ENCODE measurements at places on chromosomes 5 and 9.

- no peak overlapping the region for H3K4me3 ChIP-seq
- no peaks in the 10 kb centered on the region for H3K36me3 ChIP-seq
- H3K27ac ChIP-seq: no peak overlapping the region
- DNase-seq: no peak
- no peaks in the 10 kb centered on the region for H3K4me1 ChIP-seq
Measured at GRCh38 chr5:127070243-127070642, 3.1 kb downstream of the C5orf63 start.

DNA sequence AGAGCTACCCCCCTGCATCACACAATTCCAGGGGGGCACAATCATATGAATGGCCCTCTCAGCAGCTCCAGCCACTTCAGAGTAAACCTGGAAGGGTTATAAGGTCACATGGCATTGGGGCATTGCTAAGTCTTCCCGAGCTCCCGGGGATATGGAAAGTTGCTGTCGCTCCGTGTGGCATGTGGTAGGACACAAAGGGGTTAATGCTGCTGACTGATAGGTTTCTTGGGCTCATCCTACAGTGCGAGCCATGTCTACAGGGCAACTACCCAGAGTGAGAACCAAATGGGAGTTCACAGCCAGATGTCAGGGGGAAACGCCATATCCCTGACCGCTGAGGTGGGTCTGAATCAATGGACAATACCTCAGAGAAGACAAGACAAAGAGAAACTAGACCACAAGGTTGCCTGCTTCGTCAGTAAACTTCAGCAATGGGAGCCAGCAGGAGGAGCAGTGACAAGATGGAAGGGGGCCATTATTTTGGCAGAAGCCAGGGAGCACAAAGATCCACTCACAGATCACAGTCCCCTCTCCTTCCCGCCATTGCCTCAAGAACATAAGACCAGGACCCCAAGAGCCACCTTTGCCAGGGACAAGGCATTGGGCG lies 52.4 kb upstream of the SHISAL2B start:
- no peaks in the 10 kb centered on the region for H3K36me3 ChIP-seq
- H3K27ac ChIP-seq: no peak overlapping the region
- no peak overlapping the region for H3K4me3 ChIP-seq
- DNase-seq: no peak

DNA sequence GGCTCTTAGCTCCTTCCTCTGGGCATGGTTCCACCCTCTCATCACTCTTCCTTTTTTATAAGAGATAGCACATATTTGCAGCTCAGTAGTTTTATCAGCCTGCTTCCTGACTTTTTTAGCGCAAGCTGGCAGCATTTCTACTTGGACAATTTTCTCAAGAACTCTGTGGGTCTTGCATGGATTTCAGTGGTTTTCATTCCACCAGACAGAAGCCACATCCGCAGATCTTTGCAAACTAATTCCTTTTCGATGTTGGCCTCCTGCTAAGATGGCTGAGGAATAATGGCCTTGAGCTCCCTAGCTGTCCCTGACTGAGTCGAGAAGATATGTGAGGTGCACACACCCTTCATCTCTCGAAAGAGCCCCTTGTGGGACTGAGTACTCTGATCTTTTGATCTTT lies 49.5 kb downstream of the GALNT12 start:
- no peak overlapping the region for H3K4me3 ChIP-seq
- no peaks in the 10 kb centered on the region for H3K27me3 ChIP-seq
- no peak for DNase-seq
- H3K27ac ChIP-seq: no peak overlapping the region
- H3K4me1 ChIP-seq: no peaks in the 10 kb centered on the region

DNA sequence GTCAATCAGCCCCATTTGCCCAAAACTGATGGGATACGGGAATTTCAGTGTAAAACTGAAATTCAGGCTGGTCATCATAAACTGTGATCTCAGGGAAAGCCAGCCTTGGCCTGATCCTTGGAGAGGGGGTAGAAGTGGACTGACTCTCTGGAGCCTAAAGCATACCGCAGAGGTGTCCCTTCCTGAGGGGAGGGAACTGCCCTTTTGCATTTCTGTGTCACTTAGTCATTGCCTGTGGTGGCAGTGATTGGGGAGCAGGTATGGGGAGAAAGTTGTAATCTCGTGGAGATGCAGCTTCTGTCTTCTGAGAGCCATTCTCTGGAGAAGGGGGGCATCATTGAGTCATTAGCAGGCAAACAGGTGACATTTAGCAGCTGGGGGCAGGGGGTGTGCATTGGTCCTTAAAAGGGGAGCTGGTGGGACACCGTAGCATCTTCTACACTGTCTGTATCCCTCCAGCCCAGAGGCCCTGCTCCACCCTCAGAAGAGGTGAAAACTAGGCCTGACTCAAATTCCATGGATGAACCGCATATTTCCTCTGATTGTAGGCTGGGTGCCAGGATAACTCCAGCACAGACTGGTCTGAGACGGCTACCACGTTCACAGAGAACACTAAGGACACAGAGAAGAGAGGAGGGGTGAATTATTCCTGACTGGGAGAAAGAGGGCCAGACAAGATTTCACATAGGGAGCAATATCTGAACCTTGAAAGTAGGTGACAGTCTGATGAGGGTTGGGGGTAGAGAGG lies 143.3 kb downstream of the SEC61B start:
- no peak overlapping the region for H3K4me3 ChIP-seq
- no peaks in the 10 kb centered on the region for H3K36me3 ChIP-seq
- H3K27ac ChIP-seq: no peak overlapping the region
- H3K4me1 ChIP-seq: no peaks in the 10 kb centered on the region

DNA sequence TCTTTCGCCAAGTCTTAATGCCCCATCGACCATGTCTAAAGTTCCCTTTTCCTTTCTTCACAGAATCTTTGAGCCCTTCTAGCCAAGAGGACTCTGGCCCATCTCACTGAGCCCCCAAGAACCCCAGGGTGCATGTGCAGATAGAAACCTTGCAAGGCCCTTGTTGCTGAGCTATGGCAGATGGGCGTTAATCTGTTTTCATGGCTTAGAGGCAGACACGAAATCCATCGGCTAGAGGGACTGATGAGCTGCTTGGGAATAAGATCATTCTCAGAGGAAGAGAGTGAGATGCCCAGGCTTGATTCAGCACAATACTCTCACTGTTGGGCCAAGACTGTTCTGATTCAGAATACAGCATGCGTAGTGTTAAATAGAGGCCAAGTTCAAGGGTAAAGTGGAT lies 262.5 kb upstream of the C9orf72 start:
- H3K27ac ChIP-seq: no peak overlapping the region
- H3K4me1 ChIP-seq: no peaks in the 10 kb centered on the region
- DNase-seq: no peak
- no peak overlapping the region for H3K4me3 ChIP-seq
- H3K27me3 ChIP-seq: no peaks in the 10 kb centered on the region

DNA sequence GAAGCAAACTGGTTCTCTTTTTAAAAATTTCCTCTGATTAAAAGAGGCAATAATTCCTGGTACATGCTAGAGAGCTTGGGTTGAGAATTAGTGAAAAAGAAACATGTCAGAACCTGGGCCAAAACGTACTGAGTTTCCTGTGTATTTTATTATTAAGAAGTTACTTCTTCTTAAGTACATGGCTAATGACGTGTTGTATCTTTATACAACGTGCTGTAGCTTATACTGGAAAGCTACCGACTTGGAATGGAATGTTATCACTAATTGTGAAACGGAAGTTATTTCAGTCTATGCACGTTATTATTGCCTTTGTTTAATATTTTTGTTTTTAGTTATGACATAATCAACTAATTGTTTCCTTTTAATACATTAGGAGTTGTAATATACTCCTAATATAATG lies 43.1 kb downstream of the ZNF366 start:
- no peaks in the 10 kb centered on the region for H3K27me3 ChIP-seq
- no peak for DNase-seq
- H3K36me3 ChIP-seq: no peaks in the 10 kb centered on the region
- no peak overlapping the region for H3K27ac ChIP-seq
- H3K4me3 ChIP-seq: no peak overlapping the region

DNA sequence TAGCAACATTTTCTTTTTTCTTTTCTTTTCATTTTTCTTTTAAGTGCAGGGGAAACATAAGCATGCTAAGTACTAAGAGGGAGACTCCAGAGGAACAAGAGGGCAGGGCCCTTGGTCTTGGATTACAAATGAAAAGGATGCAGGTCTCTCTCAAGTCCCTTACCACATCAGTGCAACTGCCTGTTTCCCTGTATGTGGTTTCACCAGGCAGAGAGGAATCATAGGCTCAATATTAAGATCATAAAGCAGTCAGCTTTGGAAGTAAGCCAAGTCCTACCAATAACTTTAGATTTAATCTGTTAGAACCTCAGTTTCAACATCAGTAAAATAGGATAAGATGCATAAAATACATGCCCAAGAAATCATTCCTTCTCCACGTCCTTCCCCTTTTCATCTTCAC lies 422.7 kb upstream of the PAPPA start:
- DNase-seq: no peak
- H3K4me3 ChIP-seq: no peak overlapping the region
- H3K27me3 ChIP-seq: no peaks in the 10 kb centered on the region
- no peaks in the 10 kb centered on the region for H3K36me3 ChIP-seq
- H3K4me1 ChIP-seq: no peaks in the 10 kb centered on the region

GRCh38 chr9:113511856-113512761 lies 48.6 kb downstream of the RGS3 start:
- H3K4me3 ChIP-seq: no peak overlapping the region
- H3K27ac ChIP-seq: no peak overlapping the region
- no peaks in the 10 kb centered on the region for H3K27me3 ChIP-seq
- DNase-seq: no peak
- H3K36me3 ChIP-seq: no peaks in the 10 kb centered on the region
- H3K4me1 ChIP-seq: peaks cover 10% of the 10 kb centered on the region

- no peaks in the 10 kb centered on the region for H3K4me1 ChIP-seq
- no peak for DNase-seq
- H3K27ac ChIP-seq: no peak overlapping the region
- H3K27me3 ChIP-seq: no peaks in the 10 kb centered on the region
Measured at GRCh38 chr9:84238652-84239051, 101.9 kb downstream of the SLC28A3 start.

- H3K36me3 ChIP-seq: no peaks in the 10 kb centered on the region
- H3K27ac ChIP-seq: no peak overlapping the region
- no peaks in the 10 kb centered on the region for H3K27me3 ChIP-seq
- DNase-seq: no peak
Measured at GRCh38 chr5:91824406-91824805, 441.3 kb upstream of the ARRDC3 start.

- H3K36me3 ChIP-seq: no peaks in the 10 kb centered on the region
- no peak overlapping the region for H3K4me3 ChIP-seq
- peaks cover 5% of the 10 kb centered on the region for H3K4me1 ChIP-seq
- no peak overlapping the region for H3K27ac ChIP-seq
- DNase-seq: no peak
- H3K27me3 ChIP-seq: no peaks in the 10 kb centered on the region
Measured at GRCh38 chr5:143222287-143223231, 180.9 kb downstream of the NR3C1 start.

DNA sequence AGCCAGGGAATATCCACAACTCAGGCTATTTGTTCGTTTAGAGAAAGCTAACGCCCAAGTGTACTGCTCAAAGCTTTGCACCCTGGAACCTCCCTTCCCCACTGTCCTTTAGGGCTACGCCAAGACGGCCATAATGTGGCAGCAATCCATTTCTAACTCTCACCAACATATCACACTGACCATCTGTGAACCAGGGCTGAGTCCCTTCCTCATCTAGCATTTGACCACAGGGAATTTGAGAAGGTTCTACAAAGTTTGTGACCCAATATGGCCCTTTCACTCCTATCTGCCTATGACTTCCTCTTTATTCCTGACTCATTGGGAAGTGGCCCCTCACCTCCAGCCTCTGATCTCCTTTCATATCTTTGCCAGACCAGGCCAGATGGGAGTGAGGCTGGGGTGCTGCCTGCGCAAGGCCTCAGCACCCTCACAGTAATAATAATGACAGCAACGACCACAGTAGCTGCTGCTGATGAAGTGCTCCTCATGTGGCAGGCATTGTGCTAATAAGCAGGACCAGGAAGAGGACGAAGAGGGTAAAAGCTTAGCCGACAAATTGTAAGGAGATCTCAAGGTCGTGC lies 9.3 kb upstream of the ARAP3 start:
- H3K4me3 ChIP-seq: no peak overlapping the region
- no peaks in the 10 kb centered on the region for H3K36me3 ChIP-seq
- H3K27ac ChIP-seq: no peak overlapping the region
- no peak for DNase-seq
- peaks cover 4% of the 10 kb centered on the region for H3K4me1 ChIP-seq
- H3K27me3 ChIP-seq: no peaks in the 10 kb centered on the region

GRCh38 chr5:120073722-120074121 lies 390.4 kb upstream of the PRR16 start:
- H3K36me3 ChIP-seq: no peaks in the 10 kb centered on the region
- no peak overlapping the region for H3K4me3 ChIP-seq
- no peak for DNase-seq
- no peak overlapping the region for H3K27ac ChIP-seq
- H3K27me3 ChIP-seq: no peaks in the 10 kb centered on the region

DNA sequence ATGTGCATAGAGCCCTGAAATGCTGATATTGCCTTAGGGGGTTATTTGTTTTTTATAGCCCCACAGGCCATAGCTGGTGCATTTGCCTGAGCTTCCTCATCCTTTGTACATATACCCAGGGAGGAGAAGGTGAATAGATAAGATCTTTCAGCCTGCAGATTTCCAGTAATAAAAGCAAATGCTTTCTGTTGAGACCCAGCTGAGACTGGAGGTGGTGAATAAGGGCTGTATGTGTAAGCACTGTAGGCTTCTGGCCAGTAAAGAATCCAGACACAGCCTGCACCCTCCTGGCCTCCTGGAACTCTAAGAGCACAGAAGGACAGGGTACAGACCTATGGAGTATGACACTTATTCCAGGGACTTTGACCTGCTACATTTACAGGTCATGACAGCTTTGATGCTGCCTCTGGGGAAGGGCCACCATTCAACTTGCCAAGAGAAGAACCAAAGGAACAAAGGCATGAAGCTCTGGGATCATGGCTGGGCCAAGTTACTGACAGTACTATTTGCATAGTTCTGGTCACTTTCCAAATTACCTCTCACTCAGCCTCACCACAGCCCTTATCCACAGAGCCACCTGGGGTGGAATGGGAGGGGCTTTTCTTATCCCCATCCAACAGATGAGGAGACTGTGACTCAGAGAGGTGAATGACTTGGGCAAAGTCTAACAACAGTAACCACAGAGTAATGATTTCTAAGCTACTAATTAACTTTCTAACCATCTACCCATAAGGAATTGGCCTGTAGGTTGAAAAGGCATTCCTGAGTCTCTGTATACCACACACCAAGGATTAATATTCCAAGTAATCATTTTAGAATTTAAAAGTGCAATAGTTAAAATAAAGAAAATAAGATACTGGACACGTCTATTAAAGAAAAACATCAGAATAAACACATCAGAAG lies 604.5 kb upstream of the KLF4 start:
- H3K4me1 ChIP-seq: no peaks in the 10 kb centered on the region
- DNase-seq: no peak
- H3K27ac ChIP-seq: no peak overlapping the region
- no peaks in the 10 kb centered on the region for H3K27me3 ChIP-seq

GRCh38 chr9:27653246-27653645 lies 80.0 kb upstream of the C9orf72 start:
- no peak overlapping the region for H3K27ac ChIP-seq
- no peaks in the 10 kb centered on the region for H3K36me3 ChIP-seq
- no peaks in the 10 kb centered on the region for H3K27me3 ChIP-seq
- no peaks in the 10 kb centered on the region for H3K4me1 ChIP-seq

- H3K27ac ChIP-seq: no peak overlapping the region
- no peak for DNase-seq
- no peak overlapping the region for H3K4me3 ChIP-seq
- peaks cover 22% of the 10 kb centered on the region for H3K4me1 ChIP-seq
- no peaks in the 10 kb centered on the region for H3K27me3 ChIP-seq
Measured at GRCh38 chr5:126855266-126855665, 78.3 kb downstream of the LMNB1 start.

GRCh38 chr5:14906628-14907027 lies 35.0 kb upstream of the ANKH start:
- no peak for DNase-seq
- H3K4me3 ChIP-seq: no peak overlapping the region
- H3K4me1 ChIP-seq: no peaks in the 10 kb centered on the region
- no peaks in the 10 kb centered on the region for H3K36me3 ChIP-seq

Measured in thyroid gland (tissue), 4 donors.